ENCODE measurements at places on chromosomes 12 and 14.

- H3K4me3 ChIP-seq = no peak overlapping the region
- DNase-seq = no peak
Measured at GRCh38 chr12:93762059-93762719, 85.0 kb downstream of the CRADD start.

- no peak for DNase-seq
- H3K27ac ChIP-seq = no peak overlapping the region
- no peaks in the 10 kb centered on the region for H3K36me3 ChIP-seq
- peaks cover 16% of the 10 kb centered on the region for H3K4me1 ChIP-seq
Measured at GRCh38 chr12:113129664-113130456, 5.7 kb downstream of the RASAL1 start.

DNA sequence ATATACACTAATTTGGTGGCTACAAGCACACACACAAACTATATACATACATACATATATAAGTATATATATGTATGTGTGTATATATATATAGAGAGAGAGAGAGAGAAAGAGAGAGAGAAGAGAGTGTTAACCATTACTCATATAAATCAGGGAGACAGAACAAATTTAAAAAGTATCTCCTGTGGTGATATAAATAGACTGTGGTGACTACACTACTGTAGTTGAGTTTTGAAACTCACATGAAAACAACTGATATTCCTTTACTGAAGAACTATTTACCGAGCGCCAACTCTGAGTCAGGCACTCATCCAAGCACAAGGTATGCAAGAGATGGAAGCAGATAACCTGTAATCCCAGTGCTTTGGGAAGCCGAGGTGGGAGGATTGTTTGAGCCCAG lies 67.3 kb upstream of the ANO6 start:
- DNase-seq = no peak
- H3K4me1 ChIP-seq = no peaks in the 10 kb centered on the region
- no peak overlapping the region for H3K27ac ChIP-seq
- H3K27me3 ChIP-seq = no peaks in the 10 kb centered on the region

DNA sequence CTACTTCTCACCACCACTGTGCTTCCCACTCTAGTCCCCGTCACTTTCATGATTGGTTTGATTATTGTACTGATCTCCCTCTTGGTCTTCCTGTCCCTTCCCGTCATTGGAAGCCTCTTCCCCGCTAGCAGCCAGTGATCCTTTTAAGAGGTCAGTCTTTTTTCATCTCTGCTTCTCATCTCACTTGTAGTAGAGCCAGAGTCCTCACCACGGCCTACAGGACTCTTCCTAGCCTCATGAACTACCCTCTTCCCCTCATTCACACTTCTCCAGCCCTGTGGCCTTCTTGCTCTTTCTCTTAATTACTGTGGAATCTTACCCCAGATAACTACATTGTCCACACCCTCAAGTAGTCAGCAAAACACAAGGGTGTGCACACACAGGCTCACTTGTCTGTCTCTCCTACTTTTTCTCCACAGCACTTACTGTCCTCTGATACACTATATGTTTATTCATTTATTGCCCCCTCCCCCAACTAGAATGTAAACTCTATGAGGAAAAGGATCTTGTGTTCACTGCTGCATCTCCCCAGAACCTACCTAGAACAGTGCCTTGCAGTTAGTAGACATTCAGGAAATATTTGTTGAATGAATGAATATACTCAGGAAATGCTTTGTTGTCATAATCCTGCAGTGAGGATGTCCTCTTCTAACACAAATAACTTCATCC lies 66.3 kb downstream of the CKB start:
- no peak overlapping the region for H3K4me3 ChIP-seq
- H3K27ac ChIP-seq = no peak overlapping the region
- H3K36me3 ChIP-seq = peaks cover 6% of the 10 kb centered on the region

- H3K4me3 ChIP-seq = peak overlapping the region; percentile 92
- no peak for DNase-seq
- peak overlapping the region; percentile 17 for H3K27ac ChIP-seq
- no peaks in the 10 kb centered on the region for H3K36me3 ChIP-seq
- no peaks in the 10 kb centered on the region for H3K27me3 ChIP-seq
- peaks cover 7% of the 10 kb centered on the region for H3K4me1 ChIP-seq
Measured at GRCh38 chr12:43758247-43758727, 303 bp downstream of the PUS7L start.

DNA sequence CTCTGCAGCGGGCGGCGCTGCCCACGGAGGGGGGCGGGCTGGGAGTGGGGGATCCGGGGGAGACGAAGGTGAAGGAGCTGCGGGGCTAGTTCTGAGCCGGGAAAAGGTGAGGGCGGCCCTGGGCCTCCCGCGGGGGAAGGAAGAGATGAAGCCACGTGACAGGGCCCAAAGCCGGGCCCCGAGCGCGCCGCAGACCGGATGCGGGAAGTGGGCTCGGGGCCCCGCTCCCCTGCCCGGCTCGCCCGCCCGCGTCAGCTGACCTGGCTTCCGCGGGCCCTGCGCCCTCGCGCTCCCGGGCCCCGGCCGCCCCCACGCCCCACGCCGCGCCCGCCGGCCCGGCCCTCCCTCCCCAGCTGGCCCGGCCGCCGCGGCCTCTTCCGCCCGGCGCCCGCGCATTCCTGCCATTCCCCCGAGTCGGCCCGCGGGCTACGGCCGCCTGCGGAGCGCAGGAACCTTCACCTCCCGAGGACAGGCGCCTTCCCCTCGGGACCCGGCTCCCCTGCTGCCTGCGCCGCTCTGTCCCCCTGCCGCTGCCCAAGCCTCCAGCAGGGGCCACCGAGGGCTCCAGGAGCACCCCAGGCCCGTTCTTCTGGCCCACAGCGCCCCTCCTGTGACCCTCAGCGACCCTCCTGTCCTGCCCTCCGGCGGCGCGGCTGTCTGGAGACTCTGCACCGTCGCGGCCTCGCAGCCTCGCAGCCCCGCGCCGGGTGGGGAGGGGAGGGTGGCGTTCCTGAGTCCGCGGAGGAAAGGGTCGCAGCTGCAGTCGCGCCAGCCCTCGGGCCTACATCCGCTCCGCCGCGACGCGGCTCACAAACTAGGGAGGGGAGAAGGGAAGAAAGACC lies 20.4 kb downstream of the NINJ2 start:
- H3K27me3 ChIP-seq = no peaks in the 10 kb centered on the region
- peaks cover 25% of the 10 kb centered on the region for H3K4me1 ChIP-seq
- peak overlapping the region; percentile 70 for H3K27ac ChIP-seq
- peak overlapping the region; percentile 51 for H3K4me3 ChIP-seq
- no peaks in the 10 kb centered on the region for H3K36me3 ChIP-seq

DNA sequence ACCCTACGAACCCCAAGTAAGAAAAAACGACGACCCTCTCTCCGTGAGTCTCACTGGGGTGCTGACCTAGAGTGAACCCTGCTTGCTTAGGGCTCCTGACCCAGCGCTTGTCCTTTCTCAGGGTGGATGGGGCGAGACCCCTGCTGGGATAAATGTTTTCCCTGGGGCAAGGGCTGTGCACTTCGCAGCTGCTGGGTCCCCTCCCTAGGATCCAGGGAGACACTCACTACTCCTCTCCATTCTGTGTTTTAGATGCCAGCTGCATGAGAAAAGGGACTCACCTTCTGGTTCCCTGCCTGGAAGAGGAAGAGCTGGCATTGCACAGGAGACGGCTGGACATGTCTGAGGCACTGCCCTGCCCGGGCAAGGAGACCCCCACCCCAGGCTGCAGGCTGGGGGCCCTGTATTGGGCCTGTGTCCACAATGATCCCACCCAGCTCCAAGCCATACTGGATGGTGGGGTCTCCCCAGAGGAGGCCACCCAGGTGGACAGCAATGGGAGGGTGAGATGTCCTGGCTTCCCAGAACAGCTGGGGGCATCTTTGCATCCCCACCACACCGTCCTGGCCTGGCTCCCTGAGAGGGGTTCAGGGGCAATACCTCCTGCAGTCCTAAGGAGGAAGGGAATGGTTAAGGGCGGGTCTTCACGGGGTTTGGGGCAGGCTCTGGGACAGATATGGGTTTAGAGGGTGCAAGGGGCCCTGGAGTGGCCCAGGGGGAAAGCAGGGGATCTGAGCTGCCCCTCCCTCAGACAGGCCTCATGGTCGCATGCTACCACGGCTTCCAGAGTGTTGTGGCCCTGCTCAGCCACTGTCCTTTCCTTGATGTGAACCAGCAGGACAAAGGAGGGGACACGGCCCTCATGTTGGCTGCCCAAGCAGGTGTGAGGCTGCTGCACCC lies 663 bp downstream of the ANKRD33 start:
- no peak overlapping the region for H3K4me3 ChIP-seq
- DNase-seq = no peak
- H3K4me1 ChIP-seq = peaks cover 9% of the 10 kb centered on the region
- H3K27ac ChIP-seq = no peak overlapping the region

Measured in spinal cord (tissue), 10 donors.